Activated CD4-positive, alpha-beta T cell treated with anti-CD3 and anti-CD28 coated beads, Interleukin-10, Interleukin-2, amounts not matched to agents 100 ng/mL and 50 ng/mL, durations not matched to agents 16 hours and 8 hours (primary cell): ENCODE measurements at places on chromosomes 12 and 14.
A peak's percentile ranks its signal among the peaks of the same experiment; 100 is the strongest.

- no peak for DNase-seq
These were observed 7.1 kb upstream of the WASHC4 start for GRCh38 chr12:105100207-105100985.

- DNase-seq = peak; percentile 29
These were observed 208.8 kb upstream of the EEA1 start for GRCh38 chr12:93137656-93138612.

- no peak for DNase-seq
These were observed 88.5 kb downstream of the GXYLT1 start for GRCh38 chr12:42056130-42056529.

GRCh38 chr12:27303139-27304111, 29.2 kb upstream of the BMAL2 start:
- no peak for DNase-seq

DNA sequence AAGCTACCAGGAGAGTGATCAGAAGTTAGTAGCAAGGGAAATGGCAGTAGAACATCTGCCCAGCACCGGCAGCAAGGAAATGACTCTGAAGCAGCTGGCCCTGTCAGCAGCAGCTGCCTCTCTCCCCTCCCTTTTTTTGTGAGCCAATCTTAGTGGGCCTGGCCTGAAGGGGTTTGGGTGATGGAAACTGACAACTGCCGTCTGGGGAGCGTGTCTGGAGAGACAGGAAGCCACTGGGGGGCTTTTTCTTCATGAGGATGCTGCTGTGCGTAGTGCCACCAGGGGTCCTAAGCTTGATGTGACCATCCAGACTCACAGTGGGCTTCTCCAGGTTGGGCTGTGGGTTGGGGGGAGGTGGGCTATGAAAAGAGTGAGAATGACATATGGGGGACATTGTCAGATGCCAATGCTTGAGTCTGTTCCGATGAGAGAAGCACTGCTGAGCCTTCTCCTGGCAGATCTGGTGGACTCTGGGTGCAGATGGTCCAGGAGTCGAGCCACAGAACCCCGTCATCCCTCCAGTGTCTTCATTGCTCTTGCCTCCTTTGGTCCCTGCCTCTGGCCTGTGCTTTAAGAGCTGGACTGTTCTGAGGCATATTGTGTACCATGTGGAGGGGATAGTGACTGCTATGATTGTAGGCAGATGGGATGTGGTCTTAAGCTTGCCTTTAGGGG, 87.6 kb upstream of the HIF1A start:
- no peak for DNase-seq

DNA sequence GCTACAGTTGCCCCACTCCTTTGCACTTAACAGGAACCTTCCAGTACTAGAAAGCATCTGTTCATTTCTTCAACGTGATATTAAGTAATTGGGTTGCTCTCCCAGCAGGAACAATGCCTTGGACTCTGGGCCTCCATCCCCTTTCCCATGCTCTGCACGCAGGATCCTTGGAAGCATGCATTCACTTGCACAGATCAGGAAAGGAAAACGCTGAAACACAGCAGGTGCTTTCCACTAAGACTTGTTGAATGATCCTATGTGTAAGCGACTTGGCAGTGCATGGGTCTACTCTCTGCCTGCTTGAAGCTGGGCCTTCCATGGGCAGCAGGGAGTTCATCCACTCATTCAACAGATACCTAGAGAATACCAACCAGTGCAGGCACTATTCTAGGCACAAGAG, 2.3 kb downstream of the LTBP2 start:
- DNase-seq = no peak

GRCh38 chr12:2494486-2495192, 300.1 kb upstream of the FKBP4 start:
- DNase-seq = no peak

DNA sequence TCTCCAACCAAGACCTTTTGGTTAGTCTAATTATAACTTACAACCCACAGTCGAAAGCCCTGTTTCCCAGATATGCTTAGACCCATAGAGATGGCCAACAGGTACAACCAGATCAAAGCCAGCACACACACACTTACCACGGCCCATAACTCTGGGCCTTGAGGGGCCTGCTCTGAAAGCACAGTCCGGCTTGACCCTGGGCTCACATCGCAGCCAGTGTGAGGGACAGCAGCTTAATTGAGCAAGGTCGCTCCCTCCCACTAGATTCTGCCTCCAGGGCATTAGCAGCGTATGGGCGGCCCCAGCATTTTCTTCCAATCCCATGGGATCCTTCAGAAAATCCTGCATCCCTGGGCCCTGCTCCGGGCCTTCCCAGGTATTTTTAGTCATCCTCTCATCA, 157.4 kb upstream of the FKBP4 start:
- DNase-seq = no peak

DNA sequence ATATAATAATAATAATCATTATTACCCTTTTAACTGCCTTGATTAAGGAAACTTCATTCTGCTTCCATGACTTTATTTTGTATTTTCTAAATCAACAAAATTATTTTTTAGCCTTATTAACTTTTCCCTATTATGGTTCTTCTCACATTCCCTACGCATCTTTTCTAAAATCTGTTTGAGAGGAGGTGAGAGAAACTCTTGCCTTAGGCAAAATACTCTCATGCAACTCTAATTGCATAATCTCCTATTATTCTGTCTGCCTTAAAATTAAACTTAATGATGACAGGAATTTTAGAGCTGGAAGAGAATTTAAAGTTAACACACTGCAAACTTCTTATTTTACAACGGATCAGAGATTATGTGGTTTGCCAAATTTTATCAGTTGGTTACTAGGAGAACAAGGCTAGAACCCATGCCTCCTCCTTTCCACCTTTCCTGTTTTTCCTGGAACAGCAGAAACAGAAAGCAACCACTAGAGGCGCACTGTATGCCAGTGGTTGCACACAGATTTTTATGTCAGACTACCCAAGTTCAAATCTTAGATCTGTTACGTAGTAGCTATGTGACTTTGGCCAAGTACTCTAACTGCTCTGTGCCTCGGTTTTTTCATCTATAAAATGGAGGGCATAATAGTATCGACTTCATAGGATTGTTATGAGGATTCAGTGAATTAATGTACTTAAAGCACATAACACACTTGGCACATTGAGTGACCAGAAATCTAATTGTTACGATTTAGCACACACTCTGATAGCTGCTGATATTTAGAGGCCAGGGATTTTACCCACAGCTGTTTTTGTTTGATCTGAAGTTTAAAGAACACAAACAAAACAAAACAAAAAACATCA, 4.3 kb upstream of the BRMS1L start:
- DNase-seq = peak; percentile 45

GRCh38 chr14:62673014-62673755, 372.1 kb downstream of the KCNH5 start:
- no peak for DNase-seq

GRCh38 chr12:88445705-88446394, 134.4 kb downstream of the KITLG start:
- DNase-seq = no peak

DNA sequence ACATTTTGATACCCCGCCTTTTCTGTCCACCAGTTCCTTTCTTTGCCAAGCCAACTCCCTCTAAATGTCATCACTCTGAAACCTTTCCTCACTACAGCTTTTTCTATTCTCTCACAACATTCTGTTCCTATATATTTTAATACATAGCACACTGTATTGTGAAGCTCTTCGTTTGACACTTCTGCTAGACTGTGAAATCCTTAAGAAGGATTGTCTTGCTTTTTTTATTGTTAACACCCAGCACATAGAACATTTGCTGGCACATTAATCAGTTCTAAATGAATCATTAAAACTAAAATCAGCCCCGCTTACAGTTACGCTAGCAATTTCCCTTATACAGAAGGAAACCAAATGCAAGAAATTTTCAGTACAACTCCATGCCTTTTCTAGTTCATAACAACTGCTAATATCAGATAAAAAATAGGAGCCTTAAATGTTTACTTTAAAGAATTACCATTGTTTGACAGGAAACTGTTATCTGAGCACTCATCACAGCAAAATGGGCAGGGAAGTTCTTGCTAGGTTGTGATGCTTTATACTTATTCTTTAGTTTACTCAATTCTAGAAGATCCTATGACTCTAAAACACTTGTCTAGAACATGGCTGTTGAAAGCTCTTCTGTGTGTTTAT, 93.5 kb downstream of the PPP1R12A start:
- no peak for DNase-seq

DNA sequence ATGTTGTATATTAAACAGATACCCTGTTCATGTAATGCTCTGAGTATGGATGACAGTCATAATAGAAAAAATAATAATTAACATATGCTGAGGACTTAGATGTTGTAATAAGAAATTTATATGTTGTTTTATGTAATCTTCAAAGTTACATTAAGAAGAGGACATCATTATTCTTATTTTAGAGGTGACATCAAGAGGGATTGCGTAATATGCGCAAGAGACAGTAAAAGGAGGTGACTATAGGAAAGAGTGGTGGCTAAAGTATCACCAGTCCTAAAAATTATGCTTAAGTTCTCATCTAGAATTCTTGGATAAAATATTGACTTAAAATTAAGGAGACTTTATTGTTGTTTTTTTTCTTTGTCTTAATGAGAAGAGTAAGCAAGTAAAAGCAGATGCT, 323.9 kb downstream of the KCNC2 start:
- no peak for DNase-seq

GRCh38 chr12:48934312-48934706, 9.0 kb upstream of the FKBP11 start:
- no peak for DNase-seq

GRCh38 chr14:95294834-95295599, 24.7 kb downstream of the CLMN start:
- no peak for DNase-seq

GRCh38 chr12:5409619-5410018, 22.3 kb upstream of the NTF3 start:
- DNase-seq = no peak
